EH (cell line): ENCODE measurements at places on chromosomes 5 and 9.
A peak's percentile ranks its signal among the peaks of the same experiment; 100 is the strongest.

GRCh38 chr5:40962207-40962955, 53.1 kb downstream of the C7 start:
- DNase-seq, result no peak

- no peak for DNase-seq
Observed at GRCh38 chr5:171355302-171355724, 32.3 kb upstream of the NPM1 start.

DNA sequence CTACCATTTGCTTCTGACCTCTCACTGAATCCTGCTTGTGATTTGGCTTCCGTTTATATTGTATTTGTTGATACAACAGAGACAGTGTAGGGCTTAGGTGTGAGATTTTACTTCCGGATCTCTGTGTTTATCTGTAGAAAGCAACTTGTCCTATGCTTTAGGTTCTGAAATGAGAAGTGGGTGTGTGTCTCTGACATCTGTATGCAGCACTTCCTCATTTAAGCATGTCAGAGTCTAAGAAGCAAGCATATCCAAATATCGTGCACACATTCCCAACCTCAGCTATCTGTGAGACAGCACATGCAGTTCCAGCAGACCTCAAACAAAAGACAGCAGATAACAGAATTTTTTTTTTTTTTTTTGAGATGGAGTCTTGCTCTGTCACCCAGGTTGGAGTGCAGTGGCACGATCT, 16.3 kb downstream of the KLF9 start:
- DNase-seq, result no peak

- no peak for DNase-seq
Observed at GRCh38 chr5:34042321-34042720, 692 bp downstream of the C1QTNF3 start.

GRCh38 chr5:118561971-118562370, 426.4 kb downstream of the DTWD2 start:
- DNase-seq, result no peak

DNA sequence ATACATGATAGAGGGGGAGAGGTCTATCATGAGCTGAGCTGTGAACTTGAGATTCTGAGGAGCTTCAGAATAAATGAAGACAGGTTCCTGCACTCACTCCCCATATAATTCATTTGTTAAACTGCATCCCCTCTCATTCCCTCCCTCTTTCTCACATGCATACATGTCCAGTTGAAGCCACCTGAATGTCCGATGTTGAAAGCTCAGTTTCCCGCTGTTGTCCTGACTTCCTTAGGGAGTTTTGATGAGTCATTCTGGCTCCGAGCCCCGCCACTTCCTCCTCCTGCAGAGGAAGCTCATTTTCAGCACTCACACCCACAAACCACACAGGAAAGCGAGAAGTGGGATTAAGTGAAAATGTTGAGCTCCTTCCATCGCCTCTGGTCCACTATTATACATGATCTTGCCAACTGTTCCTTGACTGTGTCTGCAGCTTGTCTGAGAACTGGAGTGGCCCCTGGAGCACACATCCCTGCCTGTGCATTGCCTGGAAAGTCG, 121.2 kb downstream of the CEMIP2 start:
- DNase-seq, result peak; percentile 84

- no peak for DNase-seq
Observed at GRCh38 chr5:76291305-76292077, 111.6 kb upstream of the IQGAP2 start.

- DNase-seq, result peak; percentile 20
Observed at GRCh38 chr5:128121651-128122050, 38.1 kb downstream of the SLC12A2 start.

DNA sequence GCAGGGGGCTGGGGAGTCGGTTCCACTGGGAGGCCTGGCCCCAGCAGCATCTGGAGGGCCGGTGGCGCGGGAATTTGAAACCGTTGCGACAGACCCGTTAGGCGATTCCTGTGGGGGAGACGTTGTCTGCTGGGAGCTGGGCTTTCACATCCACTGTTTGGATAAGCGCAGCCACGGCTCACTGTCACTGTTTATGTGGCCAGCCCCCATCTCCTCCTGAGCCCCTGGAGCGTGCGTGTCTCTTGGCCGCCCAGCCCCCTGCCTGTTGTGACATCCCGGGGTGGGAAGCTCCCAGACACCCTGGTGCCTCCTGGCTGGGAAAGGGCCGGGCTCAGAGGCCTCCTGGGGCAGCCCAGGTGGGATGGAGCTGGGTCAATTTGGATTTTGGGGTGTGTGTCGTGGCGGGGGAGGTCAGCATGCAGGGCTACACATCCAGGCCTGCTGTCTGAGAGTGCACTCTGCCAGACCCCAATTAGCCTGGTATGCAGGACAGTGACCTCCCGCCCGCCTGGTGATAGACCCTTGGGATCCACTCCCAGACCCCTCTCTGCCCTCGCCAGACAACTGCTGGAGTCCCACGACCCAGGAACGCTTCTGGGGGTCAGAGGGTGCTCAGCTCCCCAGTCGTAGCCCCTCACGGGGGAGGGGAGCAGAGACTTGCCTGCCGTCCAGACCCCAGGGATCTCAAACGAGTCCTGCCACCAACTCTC, 62.0 kb upstream of the RNU6ATAC start:
- peak; percentile 75 for DNase-seq

- no peak for DNase-seq
Observed at GRCh38 chr5:177992466-177992865, 3.6 kb downstream of the PROP1 start.
